Upper lobe of right lung (tissue), 1 donor: ENCODE measurements at places on chromosomes 3 and 15.

GRCh38 chr15:67892559-67893377 is 52.9 kb upstream of the RNU6-1 start:
- no peak for DNase-seq
- H3K27me3 ChIP-seq, result no peaks in the 10 kb centered on the region
- no peak overlapping the region for H3K4me3 ChIP-seq
- H3K4me1 ChIP-seq, result peaks cover 4% of the 10 kb centered on the region
- H3K36me3 ChIP-seq, result no peaks in the 10 kb centered on the region

- no peaks in the 10 kb centered on the region for H3K36me3 ChIP-seq
- no peak overlapping the region for H3K4me3 ChIP-seq
- DNase-seq, result peak; percentile 94
- no peaks in the 10 kb centered on the region for H3K27me3 ChIP-seq
These were observed 19.5 kb downstream of the PPCDC start for GRCh38 chr15:75042730-75043508.

GRCh38 chr15:74793135-74794028 is 11.5 kb downstream of the CSK start:
- no peak overlapping the region for H3K4me3 ChIP-seq
- no peaks in the 10 kb centered on the region for H3K27me3 ChIP-seq
- peaks cover 54% of the 10 kb centered on the region for H3K4me1 ChIP-seq
- peak; percentile 73 for DNase-seq

- peaks cover 15% of the 10 kb centered on the region for H3K4me1 ChIP-seq
- H3K4me3 ChIP-seq, result no peak overlapping the region
- H3K27ac ChIP-seq, result no peak overlapping the region
- H3K27me3 ChIP-seq, result no peaks in the 10 kb centered on the region
- no peaks in the 10 kb centered on the region for H3K36me3 ChIP-seq
- no peak for DNase-seq
These were observed 20.7 kb downstream of the ADAMTS9 start for GRCh38 chr3:64667138-64667537.

DNA sequence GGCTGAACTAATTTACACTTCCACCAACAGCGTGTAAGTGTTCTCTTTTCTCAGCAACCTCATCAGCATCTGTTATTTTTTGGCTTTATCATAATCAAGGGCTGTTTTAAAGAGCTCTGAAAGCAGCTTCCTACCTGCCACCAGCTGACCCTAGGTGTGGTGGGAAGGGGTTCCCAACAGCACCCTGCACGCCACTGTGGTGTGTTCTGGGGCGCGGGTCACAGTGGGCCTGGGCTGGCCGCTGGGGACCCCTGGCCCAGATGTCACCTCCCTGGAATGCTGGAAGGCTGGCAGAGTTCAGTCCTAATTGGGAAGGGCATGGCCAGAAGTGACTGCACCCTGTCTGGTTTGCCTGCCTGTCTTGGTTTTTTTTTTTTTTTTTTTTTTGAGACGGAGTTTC is 82.2 kb downstream of the ASB7 start:
- DNase-seq, result peak; percentile 11
- H3K36me3 ChIP-seq, result no peaks in the 10 kb centered on the region
- H3K4me3 ChIP-seq, result no peak overlapping the region
- H3K27me3 ChIP-seq, result no peaks in the 10 kb centered on the region
- H3K27ac ChIP-seq, result no peak overlapping the region
- peaks cover 4% of the 10 kb centered on the region for H3K4me1 ChIP-seq

GRCh38 chr3:52593103-52593502 is 56.7 kb downstream of the UQCC5 start:
- no peak for DNase-seq
- no peak overlapping the region for H3K4me3 ChIP-seq
- H3K4me1 ChIP-seq, result no peaks in the 10 kb centered on the region
- peaks cover 31% of the 10 kb centered on the region for H3K36me3 ChIP-seq
- no peaks in the 10 kb centered on the region for H3K27me3 ChIP-seq

- DNase-seq, result no peak
- no peak overlapping the region for H3K4me3 ChIP-seq
- no peak overlapping the region for H3K27ac ChIP-seq
- no peaks in the 10 kb centered on the region for H3K36me3 ChIP-seq
These were observed 21.7 kb downstream of the NUSAP1 start for GRCh38 chr15:41354371-41354770.

DNA sequence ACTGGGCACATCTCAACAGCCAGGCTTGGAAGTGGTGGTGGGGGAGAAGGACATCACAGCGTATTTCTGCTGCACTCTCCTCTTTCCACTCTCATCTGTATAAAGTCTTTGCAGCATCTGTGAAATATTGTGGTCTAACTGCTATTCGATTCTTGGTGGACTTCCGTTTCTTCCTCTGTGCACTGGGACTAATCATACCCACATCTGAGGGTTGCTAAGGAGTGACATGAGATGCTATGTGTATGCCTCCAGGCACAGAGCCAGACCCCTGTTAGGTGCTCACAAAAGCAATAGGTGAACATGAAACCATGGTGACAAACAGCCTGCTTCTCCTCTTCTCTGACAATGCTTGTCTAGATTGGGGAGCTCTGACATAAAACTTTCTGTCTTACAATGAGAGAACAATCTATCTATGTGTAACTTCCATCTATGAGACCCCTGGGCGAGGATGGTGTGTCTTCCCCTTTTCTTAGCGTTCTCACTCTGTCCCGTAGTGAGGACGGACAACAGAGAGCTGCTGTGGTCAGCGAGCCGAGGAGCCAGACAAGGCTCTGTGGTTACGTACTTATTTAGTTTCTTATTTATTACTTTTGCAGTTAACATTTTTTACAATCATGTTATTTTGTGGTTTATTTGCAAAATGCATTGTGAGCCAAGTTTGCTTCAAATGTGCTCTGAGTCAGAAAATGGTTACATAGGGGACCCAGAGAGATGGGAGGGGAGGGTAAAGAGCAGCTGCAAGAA is 196.7 kb upstream of the TPRG1 start:
- peaks cover 17% of the 10 kb centered on the region for H3K4me1 ChIP-seq
- H3K4me3 ChIP-seq, result no peak overlapping the region
- DNase-seq, result no peak
- no peaks in the 10 kb centered on the region for H3K27me3 ChIP-seq
- peak overlapping the region; percentile 47 for H3K27ac ChIP-seq

GRCh38 chr15:67070150-67070549 is 4.7 kb downstream of the SMAD3 start:
- H3K4me1 ChIP-seq, result peaks cover 50% of the 10 kb centered on the region
- H3K27ac ChIP-seq, result no peak overlapping the region
- no peaks in the 10 kb centered on the region for H3K36me3 ChIP-seq
- DNase-seq, result no peak
- H3K27me3 ChIP-seq, result no peaks in the 10 kb centered on the region
- no peak overlapping the region for H3K4me3 ChIP-seq

GRCh38 chr3:156627946-156628569 is 46.3 kb upstream of the TIPARP start:
- H3K4me3 ChIP-seq, result no peak overlapping the region
- no peak for DNase-seq
- peak overlapping the region; percentile 40 for H3K27ac ChIP-seq
- H3K27me3 ChIP-seq, result no peaks in the 10 kb centered on the region

- no peak overlapping the region for H3K4me3 ChIP-seq
- H3K4me1 ChIP-seq, result no peaks in the 10 kb centered on the region
- H3K27ac ChIP-seq, result no peak overlapping the region
- no peaks in the 10 kb centered on the region for H3K27me3 ChIP-seq
- DNase-seq, result no peak
- no peaks in the 10 kb centered on the region for H3K36me3 ChIP-seq
These were observed 221.4 kb upstream of the LRRN1 start for GRCh38 chr3:3577823-3578222.
